Activated CD8-positive, alpha-beta memory T cell treated with anti-CD3 and anti-CD28 coated beads, Interleukin-2, amount 50 U/mL, for 48 hours (primary cell): ENCODE measurements at places on chromosomes 3 and 15.

DNA sequence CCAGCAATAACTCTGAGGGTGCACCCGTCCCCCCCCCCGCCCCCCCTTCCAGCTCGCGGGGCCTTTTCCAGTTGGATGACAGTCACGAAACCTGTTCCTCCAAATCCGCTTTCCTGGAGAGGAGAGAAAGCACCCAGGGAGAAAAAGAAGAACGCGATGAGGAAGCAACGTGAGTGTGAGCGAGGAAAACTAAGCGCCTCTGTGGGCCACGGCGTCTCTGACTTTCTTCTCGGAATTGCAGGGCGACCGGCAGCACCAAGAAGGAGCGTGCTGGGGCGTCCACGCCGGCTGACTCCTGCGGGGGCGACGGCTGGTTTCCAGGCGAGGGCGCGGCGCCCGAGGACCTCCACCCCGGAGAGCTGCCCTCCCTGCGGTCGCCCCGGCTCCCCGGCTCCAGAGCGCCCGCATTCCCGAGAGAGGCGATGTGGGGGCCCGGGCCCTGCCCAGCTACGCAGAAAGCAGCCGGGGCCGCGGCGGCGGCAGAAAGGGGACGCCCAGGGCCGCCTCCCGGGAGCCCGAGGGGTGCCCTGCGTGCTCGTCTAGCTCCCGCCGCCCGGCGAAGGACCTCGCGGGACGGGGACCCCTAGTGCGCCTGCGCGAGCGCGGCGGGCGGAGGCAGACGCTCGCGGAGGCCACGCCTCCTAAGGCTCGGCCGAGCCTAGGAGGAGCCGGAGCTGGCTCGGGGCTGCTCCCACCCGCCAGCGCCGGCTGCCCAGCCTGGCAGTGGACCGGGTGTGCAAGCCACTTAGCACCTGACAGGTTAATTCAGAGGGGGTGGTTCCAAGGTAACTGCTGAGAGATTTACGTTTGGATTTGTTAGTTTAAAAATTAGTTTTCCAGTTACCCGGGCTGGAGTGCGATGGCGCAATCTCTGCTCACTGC is 15.3 kb upstream of the ADIPOQ start:
- peak; percentile 92 for DNase-seq

GRCh38 chr3:44506961-44507360 is 29.5 kb upstream of the ZNF445 start:
- DNase-seq, result no peak

- DNase-seq, result peak; percentile 53
Observed at GRCh38 chr3:171328419-171329082, 131.7 kb downstream of the TNIK start.

- peak; percentile 22 for DNase-seq
Observed at GRCh38 chr15:99956022-99956775, 223.0 kb upstream of the LYSMD4 start.

DNA sequence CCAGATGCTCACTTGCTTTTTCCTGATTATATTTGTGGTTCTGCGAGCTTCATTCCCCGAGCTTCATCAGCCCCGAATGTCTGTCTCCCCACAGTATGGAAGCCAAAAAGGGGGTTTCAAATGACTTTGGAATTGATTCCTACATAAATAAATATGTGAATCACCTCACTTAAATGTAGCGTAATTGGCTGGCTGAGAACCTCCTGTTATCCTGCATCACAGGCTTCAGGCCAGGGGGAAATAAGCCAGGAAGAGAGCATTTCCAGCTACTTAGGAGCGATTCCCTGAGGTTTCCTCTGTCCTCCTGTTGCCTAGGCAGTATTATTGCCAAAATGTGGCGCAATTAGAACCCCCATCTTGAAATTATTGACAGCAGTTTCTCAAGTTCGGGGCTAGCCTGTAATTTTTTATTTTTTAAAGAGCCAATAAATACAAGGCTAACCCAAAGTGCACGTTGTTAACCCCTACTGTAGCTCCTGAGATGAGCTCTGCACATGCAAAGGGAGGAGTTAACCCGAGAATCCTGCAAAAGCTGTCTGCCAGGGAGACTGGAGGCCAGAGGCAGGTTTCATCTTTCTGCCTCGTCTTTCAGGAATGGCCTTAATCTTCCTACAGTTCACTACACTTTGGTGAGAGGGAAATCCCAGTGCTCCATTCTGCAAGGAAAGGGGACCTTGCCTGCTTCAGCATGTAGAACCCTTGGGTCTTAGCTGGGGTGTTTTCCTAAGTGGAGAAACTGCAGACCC is 148.2 kb downstream of the ADAMTS9 start:
- no peak for DNase-seq

- no peak for DNase-seq
Observed at GRCh38 chr3:23442598-23443383, 239.7 kb downstream of the UBE2E2 start.

DNA sequence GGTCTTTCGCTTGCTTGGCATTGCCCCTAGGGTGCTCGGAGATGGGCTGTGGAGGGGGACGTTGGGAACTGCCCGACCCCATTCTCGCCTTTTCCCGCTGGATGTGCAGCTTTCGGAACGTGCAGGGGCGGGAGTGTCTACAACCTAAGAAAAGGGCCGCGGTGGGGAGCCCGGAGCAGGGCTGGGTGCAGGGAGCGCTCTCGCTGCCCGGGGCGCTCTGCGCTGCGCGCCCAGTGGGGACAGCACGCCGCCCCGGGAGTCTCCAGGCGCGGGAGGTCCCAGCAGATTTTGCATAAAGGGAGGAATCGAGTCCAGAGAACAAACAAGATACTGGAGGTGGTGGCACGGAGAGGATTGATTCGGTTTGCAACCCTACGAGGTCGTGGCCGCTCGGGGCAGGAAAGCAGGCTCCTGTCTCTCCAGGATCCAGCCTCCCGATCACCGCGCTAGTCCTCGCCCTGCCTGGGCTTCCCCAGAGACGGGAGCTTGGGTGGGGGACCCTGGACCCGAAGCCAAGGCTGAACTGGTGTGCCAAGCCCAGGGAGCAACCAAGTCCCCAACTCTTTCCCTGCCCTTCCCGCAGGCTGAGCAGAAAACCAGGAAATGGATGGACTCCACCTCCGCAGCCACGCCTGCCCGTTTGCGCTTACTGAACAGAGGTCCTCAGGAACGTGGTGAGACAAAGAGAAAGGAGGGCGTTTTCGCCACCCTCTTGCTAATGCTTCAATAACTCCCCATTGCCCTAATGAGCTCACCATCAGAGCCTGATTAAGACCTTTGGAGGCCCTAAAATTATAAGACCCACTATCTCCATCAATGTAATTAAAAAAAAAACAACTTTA is 59.7 kb downstream of the NOX5 start:
- no peak for DNase-seq

DNA sequence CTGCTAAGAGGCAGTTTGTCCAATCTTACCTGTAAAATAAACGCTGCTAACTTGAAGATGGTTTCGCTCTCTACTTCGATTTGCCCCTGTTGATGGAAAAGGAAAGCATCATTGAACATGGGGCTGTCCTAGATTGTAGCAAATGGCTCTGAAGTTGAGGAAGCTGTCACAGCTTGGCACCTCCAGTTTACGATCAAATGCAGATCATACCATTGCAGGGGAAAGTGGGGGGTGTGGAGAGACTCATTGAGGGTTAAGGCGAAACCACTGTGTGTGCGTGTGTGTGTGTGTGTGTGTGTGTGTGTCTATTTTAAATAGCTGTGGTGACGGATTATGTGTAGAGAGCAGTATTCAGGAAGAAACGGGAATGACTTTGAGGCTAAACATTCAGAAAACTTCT is 127.6 kb upstream of the LMOD3 start:
- DNase-seq, result no peak

DNA sequence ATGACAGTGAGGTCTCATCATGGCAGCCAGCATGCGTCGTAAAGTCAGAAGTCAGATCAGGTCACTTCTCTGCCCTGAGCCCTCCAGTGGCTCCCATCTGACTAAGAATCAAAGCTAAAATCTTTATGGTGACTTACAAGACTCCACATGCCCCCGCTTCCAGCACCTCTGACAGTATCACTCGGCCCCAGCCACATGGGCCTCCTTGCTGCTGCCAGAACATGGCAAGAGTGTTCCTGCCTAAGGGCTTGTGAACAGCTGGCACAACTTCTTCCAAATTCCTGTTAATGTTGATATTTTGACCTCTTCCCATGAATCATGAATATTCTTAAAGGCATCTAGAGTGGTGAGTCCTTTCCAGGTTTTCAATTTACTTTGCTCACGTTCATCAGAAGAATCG is 20.5 kb downstream of the POLR2M start:
- no peak for DNase-seq

DNA sequence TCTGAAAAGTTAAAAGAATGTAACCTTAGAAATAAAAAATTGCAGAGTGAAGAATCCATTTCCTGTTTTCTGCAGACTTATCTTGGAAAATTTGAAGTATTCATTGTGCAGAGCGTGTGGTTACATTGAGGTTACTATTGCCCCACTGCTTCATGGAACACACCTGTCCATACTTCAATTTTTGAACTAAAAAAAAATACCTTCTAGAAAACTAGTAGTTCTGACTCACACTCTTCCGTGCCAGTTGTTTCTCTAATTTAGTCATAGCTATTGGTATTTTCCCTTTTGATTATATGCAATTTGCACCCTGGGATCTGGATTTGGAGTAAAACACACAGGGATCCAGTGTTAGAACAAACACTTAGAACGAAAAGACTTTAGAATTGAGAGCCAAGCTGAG is 111.8 kb upstream of the LYSMD4 start:
- DNase-seq, result no peak

- DNase-seq, result no peak
Observed at GRCh38 chr3:129770604-129771003, 122.9 kb downstream of the TMCC1 start.

DNA sequence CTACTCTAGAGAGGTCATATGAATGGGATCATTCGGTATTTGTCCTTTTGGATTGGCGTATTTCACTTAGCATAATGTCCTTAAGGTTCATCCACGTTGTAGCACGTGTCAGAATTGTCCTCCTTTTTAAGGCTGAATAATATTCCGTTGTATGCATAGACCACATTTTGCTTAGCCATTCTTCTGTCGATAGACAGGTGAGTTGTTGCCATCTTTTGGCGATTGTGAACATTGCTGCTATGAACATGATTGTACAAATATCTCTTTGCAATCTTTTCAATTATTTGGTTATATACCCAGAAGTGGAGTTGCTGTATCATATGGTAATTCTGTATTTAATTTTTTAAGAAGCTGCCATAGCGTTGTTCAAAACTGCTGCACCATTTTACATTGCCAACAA is 52.4 kb upstream of the GOLGA8J start:
- DNase-seq, result no peak

DNA sequence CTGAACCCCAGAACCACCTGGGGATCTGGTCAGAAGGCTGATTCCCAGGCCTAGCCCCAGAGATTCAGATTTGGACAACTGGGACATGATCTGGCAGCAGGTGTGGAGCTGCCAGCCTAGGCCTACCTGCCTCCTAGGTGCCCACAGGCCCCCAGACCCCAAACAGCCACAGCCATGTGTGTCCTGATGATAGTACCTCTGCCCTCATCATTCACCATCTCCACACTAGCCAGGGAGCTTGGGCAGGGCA is 34.7 kb downstream of the HMCES start:
- no peak for DNase-seq

DNA sequence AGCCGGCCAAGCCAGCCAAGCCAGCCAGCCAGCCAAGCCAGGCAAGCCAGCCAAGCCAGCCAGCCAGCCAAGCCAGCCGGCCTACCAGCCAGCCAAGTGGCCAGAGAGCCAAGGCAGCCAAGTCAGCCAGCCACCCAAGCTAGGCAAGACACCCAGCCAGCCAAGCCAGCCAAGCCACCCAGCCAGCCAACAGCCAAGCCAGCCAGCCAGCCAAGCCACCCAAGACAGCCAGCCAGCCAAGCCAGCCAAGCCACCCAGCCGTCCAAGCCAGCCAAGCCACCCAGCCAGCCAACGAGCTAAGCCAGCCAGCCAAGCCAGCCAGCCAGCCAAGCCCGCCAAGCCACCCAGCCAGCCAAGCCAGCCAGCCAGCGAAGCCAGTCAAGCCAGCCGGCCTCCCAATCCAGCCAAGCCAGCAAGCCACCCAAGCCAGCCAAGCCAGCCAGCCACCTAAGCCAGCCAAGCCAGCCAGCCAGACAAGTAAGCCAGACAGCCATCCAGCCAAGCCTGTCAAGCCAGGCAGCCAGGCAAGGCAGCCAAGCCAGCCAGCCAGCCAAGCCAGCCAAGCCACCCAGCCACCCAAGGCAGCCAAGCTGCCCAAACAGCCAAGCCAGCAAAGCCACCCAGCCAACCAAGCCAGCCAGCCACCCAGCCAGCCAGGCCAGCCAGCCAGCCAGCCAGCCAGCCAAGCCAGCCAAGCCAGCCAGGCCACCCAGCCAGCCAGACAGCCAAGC is 200.5 kb downstream of the GOLGA6L6 start:
- peak; percentile 65 for DNase-seq
